ENCODE measurements at places on chromosomes 11 and 22.
A peak's percentile ranks its signal among the peaks of the same experiment; 100 is the strongest.

- no peak for DNase-seq
Measured at GRCh38 chr22:27803841-27804415, 2.4 kb upstream of the MN1 start.

- DNase-seq: no peak
Measured at GRCh38 chr22:19664951-19665783, 49.1 kb upstream of the SEPTIN5 start.

GRCh38 chr22:28892175-28892731 is 8.9 kb downstream of the ZNRF3 start:
- no peak for DNase-seq

DNA sequence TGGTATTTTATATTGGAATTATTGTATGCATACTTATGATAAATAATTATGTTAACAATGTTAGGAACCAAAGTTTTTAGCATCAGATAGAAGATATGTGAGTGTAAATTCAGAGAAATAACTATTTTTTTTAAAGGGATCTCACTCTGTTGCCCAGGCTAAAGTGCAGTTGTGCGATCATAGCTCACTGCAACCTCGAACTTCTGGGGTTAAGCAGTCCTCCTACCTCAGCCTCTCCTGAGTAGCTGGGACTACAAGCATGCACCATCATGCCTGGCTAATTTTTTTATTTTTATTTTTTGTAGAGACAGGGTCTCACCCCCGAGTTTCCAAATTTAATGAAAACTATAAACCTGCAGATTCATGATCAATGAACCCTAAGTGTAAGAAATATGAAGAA is 33.6 kb upstream of the RCE1 start:
- DNase-seq: no peak

DNA sequence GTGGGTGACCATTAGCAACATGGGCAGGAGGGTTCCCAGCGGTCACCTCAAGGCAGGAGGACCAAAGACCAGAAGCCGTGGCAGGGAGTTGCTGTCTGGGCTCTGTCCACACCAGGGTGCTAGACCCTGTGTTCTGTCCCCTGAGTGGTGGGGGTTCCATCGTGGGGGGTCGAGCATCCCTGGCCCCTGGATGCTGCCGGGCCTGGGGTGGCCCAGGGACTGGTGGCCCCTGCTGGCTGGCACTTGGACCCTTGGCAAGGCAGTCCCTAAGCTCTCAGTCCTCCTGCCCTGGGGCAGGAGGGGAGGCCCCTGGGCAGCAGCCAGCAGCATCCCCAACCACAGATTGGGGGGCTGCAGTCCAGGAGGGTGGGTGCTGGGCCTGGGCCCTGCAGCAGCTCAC is 13.4 kb upstream of the ARHGAP8 start:
- no peak for DNase-seq

GRCh38 chr11:61907282-61907681 is 10.1 kb downstream of the RAB3IL1 start:
- DNase-seq: no peak

DNA sequence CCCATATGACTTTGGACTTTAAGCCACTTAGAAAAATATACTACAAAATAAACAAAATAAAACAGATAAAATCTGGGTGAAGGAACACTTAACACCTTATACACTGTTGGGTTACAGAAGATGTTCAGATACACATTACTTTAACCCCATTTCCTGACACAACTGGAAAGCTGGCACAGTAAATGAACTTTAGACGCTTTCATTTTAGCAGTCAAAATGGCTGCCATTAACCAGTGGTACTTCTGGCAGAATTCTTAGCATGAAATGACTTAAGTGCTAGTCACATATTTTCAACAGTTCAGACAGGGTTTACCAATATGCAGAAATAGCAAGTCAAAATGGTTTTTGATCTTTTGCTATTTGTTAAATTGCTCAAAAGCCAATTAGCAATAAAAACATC is 37.9 kb downstream of the PIK3C2A start:
- DNase-seq: no peak

GRCh38 chr11:61747192-61747966 is 5.1 kb upstream of the MYRF start:
- peak; percentile 26 for DNase-seq

GRCh38 chr11:6362185-6362872 is 27.9 kb upstream of the SMPD1 start:
- no peak for DNase-seq

GRCh38 chr11:128785141-128785540 is 82.0 kb downstream of the KCNJ1 start:
- DNase-seq: no peak

GRCh38 chr11:19777377-19778102 is 64.9 kb downstream of the NAV2 start:
- DNase-seq: peak; percentile 33

GRCh38 chr11:17655682-17656081 is 63.7 kb upstream of the MYOD1 start:
- DNase-seq: no peak

GRCh38 chr11:27118949-27119348 is 78.3 kb downstream of the BBOX1 start:
- DNase-seq: no peak

- DNase-seq: no peak
Measured at GRCh38 chr11:12182676-12183541, 72.5 kb downstream of the MICAL2 start.

DNA sequence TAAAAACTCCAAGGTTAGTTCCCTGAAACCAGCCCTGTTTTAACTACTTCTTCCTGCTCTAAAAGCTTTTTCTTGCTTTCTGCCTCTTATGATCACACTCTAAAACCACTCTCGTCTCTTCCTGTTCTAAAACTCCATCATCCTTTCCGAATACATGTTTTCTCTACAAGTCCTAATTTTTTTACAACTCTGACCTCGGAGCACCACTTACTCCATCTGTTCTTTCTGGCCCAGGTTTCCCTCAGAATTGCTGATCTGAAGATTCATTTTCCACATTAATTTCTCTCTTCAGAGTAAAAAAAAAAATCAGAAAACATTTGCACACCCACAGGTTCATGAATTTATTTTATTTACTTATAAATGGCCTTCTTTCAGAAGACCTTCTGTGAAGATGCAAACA is 265.7 kb upstream of the CADM1 start:
- no peak for DNase-seq

GRCh38 chr22:46209262-46209661 is 40.8 kb downstream of the CDPF1 start:
- DNase-seq: no peak

- DNase-seq: no peak
Measured at GRCh38 chr22:47594836-47595521, 832.5 kb downstream of the TBC1D22A start.

DNA sequence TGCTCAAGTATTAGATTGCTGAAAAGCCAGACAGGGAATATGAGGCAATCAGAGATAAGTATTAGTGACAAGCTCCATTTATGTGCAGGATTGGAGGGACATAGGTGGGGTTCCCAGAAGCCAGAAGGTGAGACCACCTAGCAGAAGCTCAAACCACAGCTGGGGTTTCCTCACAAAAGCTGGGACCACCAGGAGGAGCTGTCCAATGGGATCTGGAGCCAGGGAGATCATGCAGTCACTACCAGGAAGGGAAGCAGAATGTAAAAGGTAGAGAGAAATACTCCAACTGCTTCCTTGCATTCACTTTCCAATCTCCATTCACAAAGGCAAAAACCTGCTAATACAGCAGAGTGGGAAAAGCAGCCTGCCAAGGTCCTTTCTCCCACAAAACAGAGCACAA is 5.2 kb upstream of the FSHB start:
- DNase-seq: no peak

DNA sequence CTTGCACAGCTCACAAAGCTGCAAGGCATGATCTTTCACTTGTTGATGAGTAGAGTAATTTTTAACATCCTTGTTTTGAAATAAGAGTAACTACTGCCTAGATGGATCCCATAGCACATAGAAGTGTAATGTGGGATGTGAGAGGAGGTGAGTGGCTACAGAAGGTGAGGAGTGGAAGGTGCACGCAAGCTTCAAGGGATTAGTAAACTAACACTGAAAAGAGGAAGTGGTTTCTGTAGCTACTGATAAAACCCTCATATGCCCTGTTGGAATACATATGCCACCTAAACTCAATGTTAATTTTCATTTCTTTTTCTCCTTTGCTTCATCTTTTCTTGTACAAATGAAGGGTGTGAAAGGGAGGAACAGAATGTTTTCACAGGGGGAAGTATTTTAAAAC is 22.0 kb upstream of the CTSC start:
- DNase-seq: no peak

GRCh38 chr22:39972641-39973040 is 12.4 kb downstream of the TMA7B start:
- DNase-seq: no peak

DNA sequence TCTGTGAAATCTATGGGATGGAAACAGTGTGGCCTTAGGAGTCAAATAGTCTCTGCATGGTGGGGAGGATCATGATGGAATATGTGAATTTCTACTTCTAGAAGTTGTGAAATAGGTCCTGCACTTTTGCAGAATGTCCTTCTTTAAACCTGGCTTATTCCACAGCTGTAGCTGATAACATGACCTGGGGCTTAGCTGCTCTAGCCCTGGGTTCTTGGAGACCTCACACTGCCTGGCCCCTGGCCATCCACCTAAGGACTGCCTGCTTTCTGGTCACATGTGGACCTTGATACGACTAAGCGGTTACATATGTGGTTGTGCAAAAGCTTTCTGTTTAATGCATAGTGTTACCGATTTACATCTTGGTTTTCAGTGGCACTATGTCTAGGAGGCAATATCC is 88.2 kb downstream of the SWAP70 start:
- DNase-seq: no peak

DNA sequence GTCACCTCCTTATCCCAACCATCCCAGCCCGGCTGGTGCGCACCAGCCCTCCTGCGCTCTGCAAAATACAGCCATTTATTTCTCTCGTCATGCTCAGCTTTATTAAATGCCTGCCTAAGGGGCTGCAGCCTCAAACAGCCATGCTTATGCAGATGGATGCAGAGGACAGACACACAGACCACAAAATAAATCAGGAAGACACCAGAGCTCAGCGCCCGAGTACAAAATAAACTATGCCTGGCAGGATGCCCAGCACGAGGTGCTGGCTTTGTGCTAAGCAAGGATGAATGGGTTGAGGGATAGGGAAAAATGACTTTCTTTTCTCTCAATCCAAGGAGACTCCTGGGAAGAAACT is 70.5 kb downstream of the RPUSD4 start:
- no peak for DNase-seq

- DNase-seq: no peak
Measured at GRCh38 chr11:17750013-17750800, 15.6 kb downstream of the KCNC1 start.

DNA sequence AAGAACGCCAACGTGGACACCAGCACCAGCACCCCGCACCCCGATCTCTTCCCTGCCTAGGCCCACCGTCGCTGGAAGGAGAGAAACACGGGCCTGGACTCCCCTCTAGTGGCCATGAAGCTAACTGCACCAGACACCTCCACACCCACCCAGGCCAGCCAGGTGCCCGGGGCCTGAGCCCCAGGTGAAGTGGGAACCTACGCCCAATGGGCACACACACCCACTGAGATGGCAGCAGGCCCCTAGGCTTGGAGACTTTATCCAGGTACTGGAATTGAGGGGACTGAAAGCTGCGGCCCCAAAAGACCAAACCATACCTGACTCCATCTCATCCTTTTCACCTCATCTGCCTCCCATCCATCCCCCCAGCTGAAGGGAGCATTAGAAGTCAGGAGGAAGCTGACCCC is 81.0 kb downstream of the BUD13 start:
- DNase-seq: peak; percentile 33

GRCh38 chr22:23400286-23400981 is 179.7 kb downstream of the IGLL1 start:
- no peak for DNase-seq

DNA sequence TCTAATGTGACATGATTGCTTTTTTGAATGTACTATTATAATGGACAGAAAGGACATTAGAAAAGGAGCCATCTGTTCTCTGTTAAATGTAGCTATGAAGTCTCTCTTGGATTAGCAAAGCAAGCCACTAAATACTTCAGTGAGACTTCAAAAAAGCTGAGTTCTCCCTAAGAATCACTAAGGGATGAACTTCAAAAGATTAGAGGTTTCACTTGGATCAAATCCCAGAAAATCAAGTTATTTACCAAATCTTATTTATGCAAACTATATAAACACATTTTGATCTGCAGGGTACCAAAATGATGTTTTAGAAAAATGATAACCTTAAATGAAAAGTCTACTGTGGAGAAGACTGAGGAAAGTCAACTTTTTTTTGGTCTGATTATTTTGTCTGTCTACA is 82.1 kb upstream of the MTMR2 start:
- DNase-seq: no peak

GRCh38 chr11:86062719-86063118 is 6.2 kb downstream of the PICALM start:
- no peak for DNase-seq

- no peak for DNase-seq
Measured at GRCh38 chr22:46238541-46238940, 11.6 kb downstream of the CDPF1 start.

- DNase-seq: peak; percentile 51
Measured at GRCh38 chr22:19772673-19773469, 12.3 kb downstream of the TBX1 start.

DNA sequence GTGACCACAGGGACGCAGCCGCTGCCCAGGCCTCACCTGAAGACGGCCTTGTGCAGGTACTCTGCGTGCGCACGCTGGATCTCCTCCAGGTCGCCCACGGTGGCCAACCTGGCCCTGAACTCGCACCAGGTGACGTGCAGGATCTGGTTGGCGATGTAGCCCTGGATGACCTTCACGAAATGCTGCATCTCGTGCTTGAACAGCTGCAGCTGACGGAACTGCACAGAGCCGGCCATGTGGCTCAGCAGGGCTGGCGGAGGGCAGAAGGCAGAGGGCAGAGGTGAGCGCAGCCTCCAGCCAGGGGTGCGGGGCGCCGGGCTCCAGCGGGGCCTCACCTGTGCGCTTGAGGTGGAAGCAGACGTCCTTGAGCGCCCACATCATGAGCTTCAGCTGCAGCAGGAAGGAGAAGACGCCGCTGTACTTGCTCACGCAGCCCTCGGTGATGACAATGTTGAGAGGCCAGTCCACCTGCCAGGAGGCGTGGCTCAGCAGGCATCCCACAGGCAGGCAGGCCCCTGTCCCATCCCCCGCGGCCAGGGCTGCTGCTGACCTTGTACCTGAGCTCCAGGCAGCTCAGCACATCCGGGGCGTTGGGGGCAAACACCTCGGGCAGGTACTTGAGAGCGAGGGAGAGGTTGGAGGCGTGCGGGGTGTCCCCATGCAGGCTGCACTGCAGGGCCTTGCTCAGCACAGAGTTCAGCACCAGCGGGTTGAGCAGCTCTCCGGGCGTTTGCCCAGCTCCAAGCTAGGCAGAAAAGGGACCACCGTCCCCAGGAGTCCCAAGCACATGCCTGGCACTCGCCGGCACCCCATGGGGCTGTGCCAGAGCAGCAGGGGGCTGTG is 17.6 kb downstream of the SELENOO start:
- DNase-seq: no peak

DNA sequence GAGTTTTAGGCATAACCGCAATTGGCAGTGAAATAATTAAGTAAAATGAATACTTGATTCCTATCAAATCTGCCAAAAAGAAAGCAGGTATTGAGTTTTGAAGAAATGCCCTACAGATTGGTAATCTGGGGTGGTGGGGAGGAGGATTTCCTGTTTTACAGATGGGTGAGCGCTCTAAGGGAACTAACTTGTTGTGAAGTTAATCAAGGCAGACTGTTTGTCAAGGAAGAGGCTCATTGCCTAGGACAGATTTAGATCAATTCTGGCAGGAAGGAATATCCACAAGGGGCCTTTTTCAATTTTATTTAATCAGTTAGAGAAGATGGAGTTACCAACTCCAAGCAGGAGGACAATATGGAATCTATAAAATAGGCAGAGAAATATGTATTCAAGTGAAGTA is 271.5 kb upstream of the CCDC90B start:
- DNase-seq: peak; percentile 25

Data from naive B cell (primary cell).